ENCODE measurements at places on chromosomes 6 and 20. TPM values are rescaled to one million over a fixed set of nuclear protein-coding genes. Genes with fewer than 3 reads are reported as not detected.

GRCh38 chr20:35125753-35126152 is 21.4 kb downstream of the EDEM2 start:
- no peak overlapping the region for H3K4me3 ChIP-seq
- H3K36me3 ChIP-seq: peaks cover 22% of the 10 kb centered on the region
- H3K27me3 ChIP-seq: no peaks in the 10 kb centered on the region
- H3K4me1 ChIP-seq: peaks cover 15% of the 10 kb centered on the region
- H3K27ac ChIP-seq: no peak overlapping the region

The GABBR1 gene
- total RNA-seq: 4.6 TPM

The PPP1R16B gene
- not detected for total RNA-seq

DNA sequence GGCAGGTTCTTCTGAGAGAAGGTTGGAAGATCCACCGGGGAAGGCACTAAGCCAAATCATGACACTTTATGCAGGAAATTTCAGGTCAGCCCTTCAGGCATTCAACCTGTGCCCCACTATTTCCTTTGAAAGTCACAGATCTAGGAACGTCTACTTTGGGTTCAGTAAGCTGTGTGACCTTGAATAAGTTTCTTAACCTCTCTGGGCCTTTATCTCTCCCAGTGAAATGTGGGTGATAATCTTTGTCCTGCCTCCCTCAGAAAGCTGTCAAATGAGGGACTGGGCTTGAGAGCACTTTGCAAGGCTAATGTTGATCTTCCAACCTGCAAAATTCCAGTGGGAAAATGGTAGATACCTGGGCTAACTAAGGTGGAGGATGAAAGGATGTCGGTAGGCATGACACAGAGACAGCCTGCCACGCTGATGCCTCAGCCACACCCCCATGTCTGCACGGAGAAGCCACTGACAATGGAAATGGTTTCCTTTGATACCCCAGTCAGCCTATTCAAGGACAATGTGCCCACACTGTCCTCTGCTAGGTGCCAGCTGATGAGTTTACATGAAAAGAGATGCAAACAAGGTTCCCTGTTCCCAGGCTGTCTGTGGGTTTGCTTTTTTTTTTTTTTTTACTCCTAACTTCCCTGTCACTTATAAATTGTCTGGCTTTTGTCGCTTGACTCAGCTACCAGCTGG is 9.3 kb downstream of the BNIP5 start:
- no peak overlapping the region for H3K27ac ChIP-seq
- H3K27me3 ChIP-seq: peaks cover 33% of the 10 kb centered on the region
- no peaks in the 10 kb centered on the region for H3K4me1 ChIP-seq
- no peak overlapping the region for H3K4me3 ChIP-seq

- DNase-seq: peak; percentile 95
- H3K27me3 ChIP-seq: no peaks in the 10 kb centered on the region
- peak within 1 kb of the TSS; percentile 96 for H3K27ac ChIP-seq
- H3K36me3 ChIP-seq: peaks cover 8% of the 10 kb centered on the region
- peak within 1 kb of the TSS; percentile 95 for H3K4me3 ChIP-seq
- peaks cover 8% of the 10 kb centered on the region for H3K4me1 ChIP-seq
These were observed at the start of gene PRR3 for GRCh38 chr6:30556906-30557682. Gene PRR3 (plus strand): TSS chr6:30557295. CDS start chr6:30557345, 50 bp downstream.

GRCh38 chr6:99492092-99492491 is 23.1 kb downstream of the USP45 start:
- DNase-seq: no peak
- no peak overlapping the region for H3K4me3 ChIP-seq
- 0 out of 2 replicates have a peak, but pooled peaks cover 3% of the 10 kb centered on the region for H3K4me1 ChIP-seq
- no peak overlapping the region for H3K27ac ChIP-seq
- no peaks in the 10 kb centered on the region for H3K27me3 ChIP-seq

The DYNLT2 gene
- total RNA-seq: 1.5 TPM

- no peak for DNase-seq
- no peak overlapping the region for H3K4me3 ChIP-seq
- H3K4me1 ChIP-seq: no peaks in the 10 kb centered on the region
These were observed 28.8 kb upstream of the ANGPT4 start for GRCh38 chr20:944774-945410.

GRCh38 chr6:125154761-125155135 is 1.2 kb downstream of the TPD52L1 start:
- peaks cover 6% of the 10 kb centered on the region for H3K4me1 ChIP-seq
- DNase-seq: peak; percentile 35
- H3K27ac ChIP-seq: no peak overlapping the region
- H3K4me3 ChIP-seq: peak overlapping the region; percentile 71
- H3K36me3 ChIP-seq: no peaks in the 10 kb centered on the region

GRCh38 chr6:112040956-112041355 is 12.9 kb upstream of the CCN6 start:
- H3K36me3 ChIP-seq: no peaks in the 10 kb centered on the region
- DNase-seq: peak; percentile 59
- no peak overlapping the region for H3K4me3 ChIP-seq
- H3K27me3 ChIP-seq: no peaks in the 10 kb centered on the region

DNA sequence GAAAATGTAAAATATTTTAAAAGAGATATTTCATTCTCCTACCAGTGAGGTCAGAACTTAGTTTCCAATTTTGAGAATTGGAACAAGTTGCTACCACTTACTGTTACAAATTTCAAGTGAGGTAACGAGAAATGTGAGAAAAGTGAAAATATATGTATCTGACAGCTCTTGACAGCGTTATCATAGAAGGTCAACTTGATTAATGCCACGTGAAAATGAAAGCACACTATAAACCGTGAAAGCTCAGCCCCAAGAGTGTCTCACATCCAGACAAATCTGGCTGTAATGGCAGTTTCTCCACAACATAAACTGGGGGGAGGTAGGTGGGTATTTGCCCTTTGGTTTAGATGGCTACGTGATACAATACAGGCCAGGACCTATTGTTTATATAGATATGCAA is 13.9 kb downstream of the HDGFL1 start:
- DNase-seq: no peak
- no peaks in the 10 kb centered on the region for H3K36me3 ChIP-seq
- H3K27me3 ChIP-seq: no peaks in the 10 kb centered on the region
- no peak overlapping the region for H3K4me3 ChIP-seq
- H3K4me1 ChIP-seq: no peaks in the 10 kb centered on the region

- no peak overlapping the region for H3K27ac ChIP-seq
- H3K4me1 ChIP-seq: peaks cover 10% of the 10 kb centered on the region
- no peaks in the 10 kb centered on the region for H3K27me3 ChIP-seq
- no peaks in the 10 kb centered on the region for H3K36me3 ChIP-seq
- DNase-seq: peak; percentile 60
- no peak overlapping the region for H3K4me3 ChIP-seq
These were observed 134.6 kb downstream of the SOBP start for GRCh38 chr6:107624541-107624940.

DNA sequence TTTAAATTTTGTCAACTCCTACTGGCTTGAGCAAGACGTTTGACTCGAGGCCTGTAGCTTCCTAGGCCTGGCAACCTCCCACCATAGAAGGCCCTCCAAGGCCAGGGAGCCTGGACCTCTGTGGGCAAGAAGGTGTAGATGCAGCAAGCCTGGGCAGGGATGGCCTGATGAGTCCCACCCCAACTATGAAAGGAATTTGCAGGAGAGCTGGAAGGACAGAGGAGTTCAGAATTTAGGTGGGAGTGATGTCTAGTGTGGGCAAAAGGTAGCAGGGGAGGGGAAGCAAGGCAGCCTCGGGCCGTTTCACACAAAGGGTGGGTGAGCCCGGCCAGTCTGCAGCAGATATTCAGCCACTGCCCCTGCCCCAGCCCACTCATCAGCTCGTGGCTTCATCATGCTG is 245.2 kb downstream of the CDH26 start:
- no peaks in the 10 kb centered on the region for H3K4me1 ChIP-seq
- no peak overlapping the region for H3K4me3 ChIP-seq

The RREB1 gene
- total RNA-seq: 12.4 TPM

The GJA1 gene
- total RNA-seq: 248 TPM

DNA sequence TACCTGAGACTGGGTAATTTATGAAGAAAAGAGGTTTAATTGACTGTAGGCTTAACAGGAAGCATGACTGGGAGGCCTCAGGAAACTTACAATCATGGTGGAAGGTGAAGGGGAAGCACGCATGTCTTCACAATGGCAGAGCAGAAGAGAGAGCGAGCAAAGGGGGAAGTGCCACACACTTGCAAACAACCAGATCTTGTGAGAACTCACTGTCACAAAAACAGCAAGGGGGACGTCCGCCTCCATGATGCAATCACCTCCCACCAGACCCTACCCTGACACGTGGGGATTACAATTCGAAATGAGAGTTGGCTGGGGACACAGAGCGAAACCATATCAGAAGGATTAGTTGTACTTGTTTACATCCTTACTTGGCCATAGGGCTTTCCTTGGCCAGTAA is 49.7 kb downstream of the FIG4 start:
- no peak for DNase-seq
- H3K27ac ChIP-seq: no peak overlapping the region
- H3K36me3 ChIP-seq: no peaks in the 10 kb centered on the region

GRCh38 chr20:19408971-19409370 is 196.5 kb downstream of the SLC24A3 start:
- no peaks in the 10 kb centered on the region for H3K27me3 ChIP-seq
- H3K4me3 ChIP-seq: no peak overlapping the region
- no peak for DNase-seq
- H3K36me3 ChIP-seq: no peaks in the 10 kb centered on the region
- H3K27ac ChIP-seq: no peak overlapping the region

GRCh38 chr6:125377621-125378020 is 75.9 kb upstream of the HDDC2 start:
- peaks cover 12% of the 10 kb centered on the region for H3K4me1 ChIP-seq
- H3K27ac ChIP-seq: peak overlapping the region; percentile 32
- H3K27me3 ChIP-seq: no peaks in the 10 kb centered on the region
- no peaks in the 10 kb centered on the region for H3K36me3 ChIP-seq

DNA sequence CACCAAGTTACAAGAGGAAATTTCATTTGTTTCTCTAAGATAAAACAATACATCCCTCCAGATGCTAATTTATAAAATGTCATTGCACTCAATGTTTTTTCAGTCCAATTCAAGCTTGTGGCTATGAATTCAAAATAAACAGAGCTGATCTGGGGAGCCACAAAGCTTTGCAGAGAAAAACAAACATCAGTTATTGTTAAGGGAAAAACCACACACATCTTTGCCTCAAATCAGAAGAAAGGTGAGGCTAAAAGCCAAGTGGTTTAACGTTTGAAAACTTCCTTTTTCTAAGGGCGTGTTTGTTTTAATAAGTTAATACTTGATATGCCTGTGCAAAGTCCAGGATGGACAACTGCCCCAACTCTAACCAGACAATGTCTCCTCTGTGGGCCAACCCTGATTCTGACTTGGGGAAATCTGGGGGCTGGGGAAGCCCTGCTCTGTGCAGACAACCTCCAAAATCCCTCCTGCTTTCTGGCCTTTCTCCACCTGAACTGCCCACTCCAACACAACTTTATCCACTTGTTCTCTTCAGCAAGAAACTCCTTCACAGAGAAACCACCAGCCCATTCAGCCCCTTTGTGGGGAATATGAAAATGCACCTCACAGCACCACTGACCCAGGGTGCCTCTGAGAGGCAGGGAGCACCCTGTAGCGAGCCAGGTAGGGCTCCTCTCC is 44.6 kb upstream of the NT5E start:
- peak overlapping the region; percentile 50 for H3K4me3 ChIP-seq
- H3K27ac ChIP-seq: peak overlapping the region; percentile 97
- H3K27me3 ChIP-seq: no peaks in the 10 kb centered on the region
- H3K36me3 ChIP-seq: no peaks in the 10 kb centered on the region
- DNase-seq: peak; percentile 17

- H3K36me3 ChIP-seq: peaks cover 65% of the 10 kb centered on the region
- no peaks in the 10 kb centered on the region for H3K27me3 ChIP-seq
- peak overlapping the region; percentile 64 for H3K27ac ChIP-seq
- no peak overlapping the region for H3K4me3 ChIP-seq
- peak; percentile 86 for DNase-seq
- H3K4me1 ChIP-seq: peaks cover 38% of the 10 kb centered on the region
These were observed 26.9 kb downstream of the PXDC1 start for GRCh38 chr6:3724451-3725144.

GRCh38 chr6:170082531-170083187 is 208.2 kb downstream of the DLL1 start:
- H3K4me1 ChIP-seq: no peaks in the 10 kb centered on the region
- no peaks in the 10 kb centered on the region for H3K27me3 ChIP-seq
- H3K4me3 ChIP-seq: no peak overlapping the region
- DNase-seq: no peak
- no peak overlapping the region for H3K27ac ChIP-seq

GRCh38 chr6:45801471-45802289 is 214.0 kb downstream of the CLIC5 start:
- H3K36me3 ChIP-seq: no peaks in the 10 kb centered on the region
- no peaks in the 10 kb centered on the region for H3K27me3 ChIP-seq
- H3K4me1 ChIP-seq: peaks cover 7% of the 10 kb centered on the region
- no peak overlapping the region for H3K4me3 ChIP-seq
- no peak overlapping the region for H3K27ac ChIP-seq

The GPR6 gene
- total RNA-seq: not detected

DNA sequence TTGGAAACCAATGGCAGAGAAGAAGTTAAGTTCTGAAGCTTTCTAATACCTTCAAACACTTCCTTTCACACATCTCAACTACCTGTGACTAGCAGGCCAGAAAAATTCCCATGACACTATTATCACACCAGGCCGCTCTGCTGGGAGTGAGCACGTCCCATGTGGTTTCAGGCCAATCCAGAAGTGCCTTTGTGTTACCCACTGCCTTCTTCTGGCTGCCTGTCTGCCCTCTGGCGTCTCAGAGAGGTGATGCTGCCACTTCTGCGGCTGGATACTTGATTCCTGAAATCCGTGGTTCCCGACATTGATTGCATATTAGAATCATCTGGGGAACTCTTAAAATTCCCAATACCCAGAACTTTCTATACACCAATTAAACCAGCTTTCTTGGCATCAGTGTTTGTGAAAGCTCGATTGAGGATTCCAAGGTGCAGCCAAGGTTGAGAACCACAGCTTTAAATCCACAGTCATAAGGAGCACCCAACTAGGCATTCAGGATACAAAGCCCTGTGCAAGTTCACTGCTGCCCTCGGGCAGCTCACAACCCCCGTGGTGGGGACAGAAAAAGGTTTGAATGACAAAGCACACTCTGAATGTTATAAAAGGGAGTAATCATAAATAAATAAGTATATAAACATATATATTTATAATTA is 65.6 kb downstream of the STMND1 start:
- peak; percentile 75 for DNase-seq
- H3K27ac ChIP-seq: no peak overlapping the region
- no peaks in the 10 kb centered on the region for H3K27me3 ChIP-seq

The CDH4 gene
- total RNA-seq: 4.4 TPM

- H3K4me3 ChIP-seq: no peak overlapping the region
- no peaks in the 10 kb centered on the region for H3K4me1 ChIP-seq
- H3K27me3 ChIP-seq: no peaks in the 10 kb centered on the region
- no peak overlapping the region for H3K27ac ChIP-seq
- H3K36me3 ChIP-seq: no peaks in the 10 kb centered on the region
These were observed 44.5 kb upstream of the TULP1 start for GRCh38 chr6:35557239-35557638.

DNA sequence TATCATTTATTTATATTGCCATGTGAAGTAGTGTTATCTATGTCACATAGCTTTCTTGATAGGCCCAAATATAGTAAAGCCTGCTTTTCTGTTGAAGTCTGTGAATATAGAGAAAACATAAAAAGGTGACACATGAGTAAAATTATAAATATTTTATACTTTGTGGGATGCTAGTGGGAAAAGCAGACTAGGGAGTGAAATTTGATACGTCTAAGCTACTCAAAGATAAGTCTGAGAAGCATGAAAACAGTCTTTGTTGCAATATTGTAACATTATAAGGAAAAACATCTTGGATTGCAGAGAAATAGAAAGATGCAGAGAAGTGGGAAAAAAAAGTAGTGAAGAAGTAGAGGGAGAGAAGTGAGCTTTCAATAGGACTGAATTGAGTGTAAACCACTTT is 75.4 kb downstream of the ZNF292 start:
- no peaks in the 10 kb centered on the region for H3K4me1 ChIP-seq
- no peaks in the 10 kb centered on the region for H3K27me3 ChIP-seq
- peaks cover 16% of the 10 kb centered on the region for H3K36me3 ChIP-seq
- no peak overlapping the region for H3K27ac ChIP-seq

The ID4 gene
- 41.0 TPM for total RNA-seq

The SNHG17 gene
- total RNA-seq: 5.4 TPM
